Effector CD8-positive, alpha-beta T cell (primary cell): ENCODE measurements at places on chromosomes 2 and 18.

DNA sequence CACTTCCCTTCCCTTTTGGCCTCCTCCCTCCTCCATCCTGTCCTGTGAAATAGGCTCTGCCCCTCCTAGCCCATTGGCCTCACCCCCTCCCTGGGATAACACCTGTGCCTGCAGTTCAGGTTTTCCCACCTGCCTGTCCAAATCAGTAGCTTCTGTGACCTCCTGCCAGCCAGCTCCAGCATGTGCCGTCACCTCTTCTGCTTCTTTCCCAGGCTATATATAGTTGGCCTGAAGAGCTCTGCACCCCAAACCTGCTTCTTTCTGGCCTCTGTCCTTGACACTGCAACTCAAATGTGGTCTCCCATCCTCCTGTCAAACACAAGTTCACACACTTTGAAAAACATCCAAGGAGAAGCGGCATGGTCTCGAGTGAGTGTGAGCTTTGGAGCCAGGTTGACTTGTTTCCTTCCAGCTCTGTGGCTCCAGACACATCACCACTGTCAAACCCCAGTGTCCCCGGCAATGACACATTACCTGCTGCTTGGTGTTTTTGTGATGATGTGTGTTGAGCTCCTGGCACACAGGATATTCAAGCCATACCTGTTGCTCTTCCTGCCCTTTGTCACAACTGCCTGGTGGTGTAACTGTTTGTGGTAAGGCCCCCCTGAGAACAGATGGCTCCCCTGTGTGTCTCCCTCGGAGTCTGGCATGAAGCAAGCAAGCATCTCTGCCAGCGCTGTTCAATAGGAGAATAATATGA, 143.6 kb upstream of the DAPL1 start:
- no peak for DNase-seq

GRCh38 chr2:24832073-24832461, 38.8 kb downstream of the CENPO start:
- no peak for DNase-seq

GRCh38 chr2:177078416-177078815, 134.2 kb upstream of the HNRNPA3 start:
- DNase-seq, result no peak

DNA sequence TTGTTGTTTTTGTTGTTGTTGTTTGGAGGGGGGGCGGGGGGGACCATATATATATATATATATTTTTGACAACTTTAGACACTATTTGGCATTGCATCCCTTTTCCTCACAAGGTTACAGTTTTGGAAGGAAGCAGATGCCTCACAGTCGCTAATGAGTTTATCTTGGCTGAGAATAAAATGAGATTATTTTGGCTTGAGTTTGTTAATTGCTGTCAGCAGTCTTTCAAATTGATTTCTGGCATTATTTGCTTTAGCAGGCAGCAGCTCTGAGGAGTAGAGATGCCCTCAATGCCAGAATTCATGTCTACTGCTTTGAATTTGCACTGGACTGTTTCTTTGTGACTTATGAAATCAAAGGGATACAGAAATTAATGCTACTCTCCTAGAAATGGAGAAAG, 595.2 kb upstream of the HNMT start:
- DNase-seq, result no peak

GRCh38 chr2:215590010-215590745, 154.3 kb upstream of the FN1 start:
- no peak for DNase-seq

DNA sequence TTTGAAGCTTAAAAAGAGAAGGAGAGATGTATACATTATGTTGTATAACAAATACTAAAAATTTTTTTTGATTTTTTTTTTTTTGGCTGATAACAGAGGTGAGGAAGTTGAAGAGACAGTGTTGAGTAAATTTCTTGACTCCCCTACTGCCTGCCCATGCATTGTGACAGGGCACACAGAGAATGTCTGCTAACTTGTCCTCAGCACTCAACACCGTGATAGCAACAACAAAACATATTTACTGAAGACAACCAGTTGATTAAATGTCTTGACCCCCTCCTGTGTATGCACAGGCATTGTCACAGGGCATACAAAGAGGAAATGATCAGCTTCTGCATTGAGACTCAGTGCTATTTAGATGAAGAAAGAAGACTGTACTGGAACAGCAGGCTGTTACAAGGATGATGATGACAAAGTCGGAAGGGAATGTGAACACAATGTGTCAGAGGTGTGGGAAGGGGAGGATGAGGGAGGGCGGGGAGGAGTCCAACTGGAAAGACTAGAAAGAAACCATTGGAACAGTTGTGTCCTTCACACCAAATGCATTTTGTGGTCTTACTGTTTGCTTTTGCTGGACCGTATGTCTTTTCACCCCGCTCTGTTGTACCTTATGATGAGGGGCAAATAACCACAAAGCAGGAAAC, 89.5 kb downstream of the CERS6 start:
- no peak for DNase-seq

DNA sequence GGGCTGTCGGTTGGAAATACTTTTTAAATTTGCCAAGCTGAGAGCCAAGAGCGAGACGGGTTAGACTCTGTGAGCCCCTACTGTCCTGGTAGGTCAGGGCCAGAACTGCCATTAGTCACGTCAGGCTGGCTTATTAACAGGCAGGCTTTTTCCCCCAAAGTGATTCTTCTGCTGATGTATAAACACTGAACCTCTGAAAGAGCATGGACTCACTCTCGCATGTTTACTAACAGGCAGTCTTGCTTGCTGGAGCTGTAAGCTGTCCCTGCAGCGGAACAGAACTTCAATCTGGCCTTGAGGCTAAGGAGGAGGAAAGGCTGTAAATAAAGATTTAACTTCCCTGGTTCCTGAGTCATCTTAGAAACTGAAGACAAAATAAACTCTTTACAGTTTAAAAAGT, 288.4 kb downstream of the PIEZO2 start:
- no peak for DNase-seq
